ENCODE measurements at places on chromosomes 5 and 9. TPM values are rescaled to one million over a fixed set of nuclear protein-coding genes. Genes with fewer than 3 reads are reported as not detected.

ORM2 gene
- not detected for total RNA-seq

FGF10 gene
- not detected for total RNA-seq

SLC6A19 gene
- total RNA-seq: 1.0 TPM

SLC25A2 gene
- total RNA-seq: not detected

EIF4E1B gene
- not detected for total RNA-seq

CKMT2 gene
- not detected for total RNA-seq

IL4 gene
- total RNA-seq: not detected

RETREG1 gene
- not detected for total RNA-seq

FER gene
- total RNA-seq: 14.6 TPM

SLC36A2 gene
- not detected for total RNA-seq

TMEM215 gene
- not detected for total RNA-seq

ALDH1A1 gene
- total RNA-seq: not detected

LAMC3 gene
- 1.8 TPM for total RNA-seq

SLC45A2 gene
- 0.17 TPM for total RNA-seq

IL31RA gene
- total RNA-seq: not detected

C5orf46 gene
- total RNA-seq: not detected

GADD45G gene
- not detected for total RNA-seq

CDH9 gene
- not detected for total RNA-seq

TNC gene
- not detected for total RNA-seq

IL3 gene
- total RNA-seq: not detected

PCDHA9 gene
- total RNA-seq: not detected

AQP7 gene
- total RNA-seq: 0.17 TPM

ZNF608 gene
- 25.7 TPM for total RNA-seq

LHX3 gene
- total RNA-seq: not detected

ENTREP1 gene
- total RNA-seq: not detected

TRIP13 gene
- 67.2 TPM for total RNA-seq

MOB3B gene
- not detected for total RNA-seq

PLPP7 gene
- total RNA-seq: 8.2 TPM
